ENCODE measurements at places on chromosomes 2 and 18.
A peak's percentile ranks its signal among the peaks of the same experiment; 100 is the strongest.

GRCh38 chr2:11681722-11682589, 12.0 kb upstream of the NTSR2 start:
- DNase-seq: no peak

DNA sequence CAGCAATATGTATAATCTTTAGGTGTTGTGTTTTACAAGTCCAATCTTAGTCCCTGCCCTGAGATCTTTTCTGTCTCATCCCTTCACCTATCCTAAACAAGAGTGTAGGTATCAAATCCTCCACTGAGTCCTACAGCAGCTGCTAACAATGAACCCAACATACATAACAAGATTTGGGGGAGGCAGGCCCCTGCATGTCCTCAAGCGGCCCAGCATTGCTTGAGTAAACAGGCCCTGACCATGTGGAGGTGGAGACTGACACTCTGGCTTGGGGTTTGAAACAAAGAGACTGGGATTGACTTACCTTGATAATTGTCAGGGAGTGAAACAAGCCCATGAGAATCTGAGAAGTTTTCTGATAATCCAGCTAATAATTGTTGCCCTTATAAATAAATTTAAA, 213.4 kb downstream of the STK39 start:
- DNase-seq: no peak

GRCh38 chr18:34659579-34660517, 50.2 kb upstream of the DTNA start:
- DNase-seq: peak; percentile 85

DNA sequence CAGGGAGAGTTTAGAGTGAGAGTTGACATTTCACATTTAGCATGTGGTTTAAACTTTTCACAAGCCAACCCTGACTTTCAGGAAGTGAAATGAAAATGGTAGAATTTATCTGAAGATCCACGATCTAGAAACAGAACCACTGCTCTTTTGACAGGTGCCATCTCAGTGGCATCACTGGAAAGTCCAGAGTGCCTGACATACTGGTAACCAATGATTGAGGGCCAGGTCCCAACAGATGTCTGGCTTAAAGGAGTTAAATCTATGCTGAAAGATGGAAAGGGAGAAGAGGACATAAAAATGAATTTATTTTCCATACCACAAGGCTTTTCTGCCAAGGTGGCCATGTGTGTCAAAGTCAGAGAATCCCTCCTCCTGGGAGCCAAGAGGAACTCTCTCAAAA, 2.7 kb downstream of the IL36G start:
- DNase-seq: no peak

- no peak for DNase-seq
Measured at GRCh38 chr2:236545814-236546480, 23.7 kb upstream of the ACKR3 start.

- no peak for DNase-seq
Measured at GRCh38 chr2:23015651-23016200, 369.3 kb upstream of the KLHL29 start.

- DNase-seq: no peak
Measured at GRCh38 chr2:74317701-74318100, 25.5 kb downstream of the SLC4A5 start.

DNA sequence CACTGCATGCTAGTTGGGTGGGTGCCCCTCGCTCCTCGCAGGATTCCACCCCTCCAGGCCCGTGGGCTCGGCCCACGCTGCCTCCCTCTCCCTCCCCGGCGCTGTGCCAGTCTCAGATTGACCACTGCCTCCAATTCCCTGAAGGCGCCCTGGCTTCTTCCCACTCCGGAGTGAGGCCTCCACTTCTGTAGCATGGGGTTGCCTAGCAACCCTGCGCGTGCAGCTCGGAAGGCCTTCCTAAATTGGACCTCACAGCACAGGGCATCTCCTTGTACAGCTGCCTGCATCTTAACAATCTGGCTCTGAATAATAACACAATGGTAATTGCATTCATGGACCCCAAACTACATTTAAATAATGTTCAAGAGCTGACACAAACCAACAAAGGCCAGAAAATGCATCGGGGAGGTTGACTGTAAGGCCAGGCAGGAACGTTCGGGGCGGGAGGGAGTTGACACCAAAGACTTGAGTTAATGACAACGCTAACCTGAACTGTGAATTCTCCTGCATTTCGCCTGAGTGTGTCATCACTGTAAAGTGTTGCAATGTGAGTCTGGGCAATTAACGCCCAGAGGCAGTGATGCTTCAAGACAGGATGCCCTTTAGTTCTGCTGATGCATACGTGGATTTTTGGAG, 222.9 kb downstream of the ZBTB7C start:
- DNase-seq: no peak

DNA sequence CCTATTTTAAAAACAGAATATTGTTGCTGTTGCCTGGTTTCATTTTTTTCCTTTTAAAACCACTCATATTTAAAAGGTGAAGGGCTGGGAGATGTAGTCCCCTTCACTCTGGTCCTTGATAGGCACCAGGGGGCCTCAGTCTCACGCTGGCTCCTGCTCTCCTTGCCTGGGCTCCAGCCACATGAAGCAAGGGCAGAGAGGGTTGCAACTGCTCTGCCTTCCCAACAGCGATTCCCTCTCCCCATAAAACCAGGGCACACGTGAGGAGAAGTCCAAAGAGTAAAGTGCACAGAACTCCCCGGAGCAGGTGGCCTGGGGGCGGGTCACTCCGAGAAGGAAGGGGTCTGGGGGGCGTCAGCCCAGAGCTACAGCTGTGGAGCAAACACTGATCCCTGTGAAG, 12.8 kb downstream of the TMEM127 start:
- DNase-seq: no peak

- DNase-seq: peak; percentile 72
Measured at GRCh38 chr2:201158111-201158929, 24.6 kb upstream of the CASP10 start.

- DNase-seq: no peak
Measured at GRCh38 chr2:71749671-71750101, 296.3 kb downstream of the DYSF start.

Measured in heart right ventricle (tissue), 16 donors.